ENCODE measurements at places on chromosomes 1 and 21.

GRCh38 chr1:77473690-77474089, 191.9 kb downstream of the AK5 start:
- no peak for DNase-seq

- no peak for DNase-seq
Measured at GRCh38 chr1:201125800-201126199, 1.2 kb downstream of the ASCL5 start.

GRCh38 chr1:108595507-108595906, 35.6 kb downstream of the EEIG2 start:
- no peak for DNase-seq

DNA sequence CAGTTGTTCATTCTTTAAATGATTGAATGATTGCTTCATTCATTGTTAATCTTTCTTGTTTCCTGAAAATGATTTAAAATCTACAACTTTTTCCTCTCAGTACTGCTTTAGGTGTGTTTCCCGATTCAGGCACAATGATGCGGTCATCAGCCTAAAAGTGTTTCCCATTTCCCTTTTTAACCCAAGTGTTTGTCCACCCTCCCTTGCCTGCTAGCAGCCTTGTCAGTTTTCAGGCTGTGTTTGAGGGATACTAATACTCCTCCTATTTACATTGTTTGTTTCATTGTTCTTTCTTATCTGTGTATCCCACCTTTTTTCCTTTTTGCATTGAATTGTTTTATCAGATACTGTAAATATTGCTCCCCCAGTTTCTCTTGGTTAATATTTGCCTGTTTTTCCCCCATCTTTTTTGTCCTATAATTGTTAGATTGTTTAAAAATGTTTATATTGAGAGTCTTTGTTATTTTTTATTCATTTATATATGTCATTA, 131.1 kb downstream of the KIAA0319L start:
- no peak for DNase-seq

DNA sequence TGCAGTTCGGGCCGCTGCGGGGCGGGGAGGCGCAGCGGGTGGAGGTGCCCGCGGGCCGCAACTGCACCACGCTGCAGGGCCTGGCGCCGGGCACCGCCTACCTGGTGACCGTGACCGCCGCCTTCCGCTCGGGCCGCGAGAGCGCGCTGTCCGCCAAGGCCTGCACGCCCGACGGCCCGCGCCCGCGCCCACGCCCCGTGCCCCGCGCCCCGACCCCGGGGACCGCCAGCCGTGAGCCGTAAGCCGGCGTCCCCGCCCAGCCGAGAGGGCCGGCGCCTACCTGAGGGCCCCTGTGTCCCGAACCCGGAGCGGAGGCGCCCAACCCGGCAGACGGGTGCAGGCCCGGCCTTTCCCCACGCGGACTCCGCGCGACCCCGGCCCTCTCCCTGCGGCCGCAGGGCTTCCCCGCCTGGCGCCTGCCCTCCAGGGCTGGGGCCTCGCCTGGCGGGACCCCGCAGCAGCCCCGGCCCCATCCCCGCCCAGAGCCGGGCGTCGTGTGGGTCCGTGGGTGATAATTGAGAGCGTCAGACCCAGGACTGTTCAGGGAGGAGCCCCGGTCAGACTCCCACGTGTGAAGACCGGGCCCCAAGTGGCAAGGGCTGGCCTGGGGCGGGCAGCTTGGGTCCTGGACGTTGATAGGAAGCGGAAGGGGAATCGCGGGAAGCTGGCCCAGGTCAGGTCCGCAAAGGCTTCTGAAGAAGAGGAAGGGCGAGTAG, 4.2 kb downstream of the VWA1 start:
- no peak for DNase-seq

- no peak for DNase-seq
Measured at GRCh38 chr1:90717665-90718410, 736 bp upstream of the BARHL2 start.

DNA sequence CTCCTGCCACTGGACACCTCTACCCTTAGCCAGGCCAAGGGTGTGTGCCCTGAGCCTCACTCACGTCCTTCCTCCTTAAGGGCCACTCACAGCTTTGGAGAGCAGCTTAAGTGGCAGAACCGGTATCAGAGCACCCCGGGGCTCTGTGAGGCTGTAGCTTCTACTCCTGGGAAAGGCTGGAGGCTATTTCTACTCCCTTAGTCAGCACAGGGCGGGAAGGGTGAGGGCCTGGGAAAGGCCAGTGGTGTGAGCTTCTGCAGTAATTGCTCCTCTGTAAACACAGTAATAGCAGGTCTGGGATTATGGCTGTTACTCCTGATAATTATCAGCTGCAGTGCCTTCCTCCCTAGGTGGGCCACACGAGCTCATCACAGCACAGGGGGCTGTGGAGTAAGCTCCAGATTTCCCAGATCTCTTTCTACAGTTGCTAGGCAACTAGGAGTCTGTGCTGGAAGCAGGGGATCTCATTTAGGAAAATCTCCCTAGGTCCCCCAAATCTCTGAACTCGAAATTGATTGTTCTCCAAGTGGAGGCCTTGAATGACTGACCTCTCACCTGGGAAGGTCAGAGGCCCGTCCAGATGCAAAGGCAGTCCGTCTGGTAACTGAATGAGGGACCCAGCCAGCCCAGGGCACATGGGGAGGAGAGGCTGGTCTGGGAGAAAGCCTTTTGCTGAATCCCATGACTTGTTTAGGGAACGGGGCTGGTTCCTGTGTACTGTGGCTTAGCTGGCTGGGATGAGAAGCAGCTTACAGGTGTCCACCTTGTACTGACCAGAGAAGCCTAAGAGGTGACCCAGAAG, 29.3 kb downstream of the IER5 start:
- no peak for DNase-seq

DNA sequence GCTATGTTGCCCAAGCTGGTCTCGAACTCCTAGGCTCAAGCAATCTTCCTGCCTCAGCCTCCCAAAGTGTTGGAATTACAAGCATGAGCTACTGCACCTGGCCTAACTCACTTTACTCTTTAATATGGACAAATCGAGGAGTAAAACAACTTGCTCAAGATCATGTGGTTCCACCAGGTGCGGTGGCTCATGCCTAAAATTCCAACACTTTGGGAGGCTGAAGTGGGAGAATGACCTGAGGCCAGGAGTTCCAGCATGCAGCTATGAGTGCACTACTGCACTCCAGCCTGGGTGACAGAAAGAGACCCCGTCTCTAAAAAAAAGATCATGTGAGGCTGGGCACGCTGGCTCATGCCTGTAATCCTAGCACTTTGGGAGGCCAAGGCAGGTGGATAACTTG, 2.0 kb downstream of the INPP5B start:
- no peak for DNase-seq

GRCh38 chr1:117001254-117001927, at the start of gene CD101:
TSS of gene CD101 (plus strand) at chr1:117001760. CDS start at chr1:117001818, 58 bp downstream.
- no peak for DNase-seq

DNA sequence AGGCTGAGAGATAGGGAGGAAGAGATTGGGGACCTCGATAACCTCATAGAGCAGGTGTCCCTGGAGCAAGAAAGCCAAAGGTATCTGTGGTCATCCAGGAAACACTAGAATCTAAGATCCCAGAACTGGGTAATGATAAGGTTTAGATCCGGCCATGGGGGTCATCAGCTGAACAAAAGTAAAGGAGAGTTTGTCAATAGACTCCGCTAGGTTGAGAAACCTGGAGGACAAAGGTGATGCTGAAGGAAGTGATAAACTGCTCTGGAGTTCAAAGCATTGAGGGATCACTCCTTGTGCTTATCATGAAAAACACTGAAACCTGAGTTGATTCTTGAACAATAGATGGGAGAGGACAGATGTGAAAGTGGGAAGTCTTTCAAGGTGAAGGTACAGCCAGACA, 59.5 kb upstream of the SLC2A1 start:
- DNase-seq: no peak

DNA sequence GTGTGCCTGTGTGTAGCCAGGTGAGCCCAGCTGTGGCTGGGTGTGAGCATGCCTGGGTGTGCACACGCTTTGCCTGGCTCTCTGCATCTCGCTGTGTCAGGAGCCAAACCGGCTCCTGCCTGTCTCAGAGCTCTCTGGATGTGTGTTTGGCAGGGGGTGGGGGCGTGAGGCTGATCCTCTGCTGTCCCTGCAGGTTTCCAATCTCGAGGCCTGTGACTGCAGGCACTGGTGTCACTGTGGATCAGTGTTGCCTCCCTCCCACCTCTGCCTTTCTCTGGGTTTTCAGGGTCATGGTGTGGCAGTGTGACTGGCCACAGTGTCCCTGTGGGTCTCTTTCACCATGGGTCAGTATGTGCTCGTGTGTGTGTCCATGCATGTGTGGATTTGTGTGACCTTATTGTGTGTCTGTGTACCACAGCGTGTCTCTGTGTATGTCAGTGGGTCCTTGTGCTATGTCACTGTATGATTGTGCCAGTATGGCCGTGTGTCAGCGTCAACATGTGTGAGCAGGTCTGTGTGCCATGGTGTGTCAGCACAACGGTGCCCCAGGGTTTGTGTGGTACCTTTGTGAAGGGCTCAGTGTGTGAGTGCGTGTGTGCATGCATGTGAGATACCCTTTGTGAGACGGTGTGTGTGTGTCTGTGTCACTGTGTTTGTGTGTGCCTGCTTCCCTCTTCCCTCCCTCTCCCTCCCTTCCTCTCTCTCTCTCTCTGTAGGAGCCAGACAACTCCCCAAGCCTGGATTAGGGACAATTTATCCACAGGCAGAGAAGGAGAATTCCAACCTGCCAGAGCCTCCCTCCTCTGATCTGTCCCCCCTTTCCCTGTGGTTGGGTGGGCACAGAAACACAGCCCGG, 43.4 kb downstream of the AHDC1 start:
- DNase-seq: no peak

- no peak for DNase-seq
Measured at GRCh38 chr1:54543729-54544496, 4.1 kb upstream of the ACOT11 start.

DNA sequence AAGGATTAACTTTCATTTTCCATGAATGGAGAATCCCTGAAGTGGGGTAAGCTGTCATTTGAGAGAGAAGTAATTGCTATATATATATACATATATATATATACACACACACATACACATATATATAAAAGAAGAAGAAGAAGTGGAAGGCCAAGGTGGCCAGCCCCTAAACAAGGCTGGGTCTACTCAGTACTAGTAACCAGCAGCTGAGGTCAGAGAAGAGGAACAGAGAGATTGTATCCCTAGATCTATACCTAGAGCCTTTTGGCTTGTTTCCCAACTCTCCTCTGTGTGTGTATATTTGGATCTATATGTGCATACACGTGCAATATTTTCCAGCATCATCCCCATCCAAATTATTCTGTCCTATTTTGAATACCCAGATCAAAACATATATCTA, 5.2 kb downstream of the TNFSF4 start:
- no peak for DNase-seq

- DNase-seq: no peak
Measured at GRCh38 chr1:235533476-235534168, 29.4 kb upstream of the B3GALNT2 start.

- no peak for DNase-seq
Measured at GRCh38 chr1:230787471-230787870, 40.3 kb downstream of the CAPN9 start.

GRCh38 chr21:32348604-32349332, 44.0 kb downstream of the URB1 start:
- DNase-seq: no peak

GRCh38 chr1:155934936-155935590, 850 bp upstream of the KHDC4 start:
- no peak for DNase-seq

DNA sequence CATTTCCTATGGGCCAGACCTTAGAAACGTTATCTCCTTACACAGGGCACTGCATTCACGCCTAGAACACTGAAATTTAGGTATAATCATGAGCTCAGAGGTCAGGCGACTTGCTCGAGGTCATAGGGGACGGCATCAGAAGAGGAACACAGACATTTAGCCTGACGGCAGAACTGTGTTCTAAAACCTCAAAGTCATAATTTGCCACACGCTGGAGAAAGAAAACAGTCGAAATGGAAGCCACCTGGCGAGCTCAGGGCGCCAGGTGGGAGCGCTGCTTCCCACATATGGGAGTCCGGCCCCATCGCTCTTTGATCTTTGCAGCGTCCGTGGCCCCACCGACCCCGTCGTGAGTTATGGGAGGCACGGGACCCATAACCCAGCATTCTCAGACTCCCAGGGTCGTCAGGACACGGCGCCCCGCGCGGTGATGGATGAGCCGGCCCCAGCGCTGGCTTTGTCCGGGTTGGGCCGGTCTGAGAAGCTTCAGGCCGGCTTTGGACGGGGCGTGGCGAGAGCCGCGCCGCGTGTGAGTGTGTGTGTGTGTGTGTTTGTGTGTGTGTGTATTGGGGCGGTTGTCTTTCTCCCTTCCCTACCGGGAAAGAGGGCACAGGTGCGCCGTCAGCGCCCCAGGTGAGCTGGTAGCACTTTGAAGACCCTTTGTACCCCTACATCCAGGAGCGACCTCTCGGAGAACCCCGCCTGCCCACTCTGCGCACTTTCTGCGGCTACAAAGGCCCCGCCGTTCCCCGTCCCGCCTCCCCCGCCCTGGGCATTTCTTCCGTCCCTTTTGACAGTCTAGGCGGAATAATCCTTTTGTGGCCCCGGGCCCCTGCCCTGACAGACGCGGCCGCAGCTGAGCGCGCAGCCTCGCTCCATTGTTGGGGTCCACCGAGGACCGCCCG, 861 bp upstream of the DRAXIN start:
- DNase-seq: no peak

GRCh38 chr1:198681831-198682759, 43.3 kb downstream of the PTPRC start:
- DNase-seq: no peak

- DNase-seq: no peak
Measured at GRCh38 chr1:28067523-28068090, 20.8 kb downstream of the EYA3 start.

- DNase-seq: no peak
Measured at GRCh38 chr1:86062453-86062852, 94.1 kb downstream of the COL24A1 start.

DNA sequence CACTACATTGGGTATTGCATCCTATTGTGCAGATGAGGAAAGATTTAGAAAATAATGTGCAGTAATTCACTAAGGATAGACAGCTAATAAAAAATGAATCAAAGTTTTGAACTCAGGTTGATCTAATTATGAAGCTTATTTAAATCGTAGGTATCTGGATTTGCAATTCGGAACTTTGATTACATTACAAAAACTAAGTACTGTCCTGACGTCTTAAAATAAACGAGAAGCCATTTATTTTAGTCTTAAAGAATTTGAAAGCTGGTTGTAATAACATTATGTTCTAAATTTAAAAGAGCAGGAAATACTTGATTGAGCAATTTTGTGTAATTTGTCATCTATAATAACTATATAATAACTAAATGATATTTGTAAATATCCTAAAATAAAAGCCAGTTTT, 235.9 kb downstream of the TPR start:
- DNase-seq: no peak
